ENCODE measurements at places on chromosomes 3 and 15. TPM values are rescaled to one million over a fixed set of nuclear protein-coding genes. Genes with fewer than 3 reads are reported as not detected.
A peak's percentile ranks its signal among the peaks of the same experiment; 100 is the strongest.

DAZL gene
- total RNA-seq: not detected

PLA2G4E gene
- total RNA-seq: not detected

GOLGA6L4 gene
- 1.3 TPM for total RNA-seq

DPPA2 gene
- not detected for total RNA-seq

OR5K2 gene
- total RNA-seq: not detected

SLC49A4 gene
- 1.9 TPM for total RNA-seq

TM4SF18 gene
- total RNA-seq: not detected

ALDH1A2 gene
- 0.47 TPM for total RNA-seq

CCR3 gene
- not detected for total RNA-seq

PRR23E gene
- not detected for total RNA-seq

PRR20G gene
- total RNA-seq: not detected

JMJD7 gene
- total RNA-seq: 13.2 TPM

SLC28A1 gene
- total RNA-seq: not detected

IVD gene
- 56.9 TPM for total RNA-seq

CCNB2 gene
- total RNA-seq: 61.9 TPM

SPSB4 gene
- not detected for total RNA-seq

RARRES1 gene
- not detected for total RNA-seq

- no peak for DNase-seq
These were observed 688.1 kb downstream of the ZNF385D start for GRCh38 chr3:21062831-21063294.

GRCh38 chr3:159185443-159186050 is 383.7 kb downstream of the MFSD1 start:
- DNase-seq: no peak

GRCh38 chr15:68991723-68992122 is 22.8 kb upstream of the NOX5 start:
- DNase-seq: no peak

- no peak for DNase-seq
These were observed 26.7 kb upstream of the COL6A6 start for GRCh38 chr3:130490241-130490640.

DNA sequence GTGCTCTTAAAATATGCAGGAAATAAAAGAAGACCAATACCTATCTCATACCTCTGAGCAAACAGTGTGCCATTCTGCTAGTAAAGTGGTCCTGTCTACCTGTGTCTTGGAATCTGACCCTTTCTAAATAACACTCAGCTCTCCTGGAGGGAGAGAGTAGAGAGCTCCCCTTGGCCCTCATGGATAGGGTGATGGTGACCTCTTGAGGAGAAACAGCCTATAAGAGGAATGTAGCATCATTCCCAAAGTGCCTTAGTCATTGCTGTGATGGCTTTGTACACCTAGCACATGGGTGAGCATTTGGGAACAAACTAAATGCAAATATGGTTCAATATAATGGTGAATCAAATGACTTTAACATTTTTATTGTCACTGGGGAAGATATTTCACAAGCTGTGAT is 10.0 kb downstream of the SNTN start:
- DNase-seq: no peak

- no peak for DNase-seq
These were observed 538.5 kb upstream of the NECTIN3 start for GRCh38 chr3:110533089-110533488.

DNA sequence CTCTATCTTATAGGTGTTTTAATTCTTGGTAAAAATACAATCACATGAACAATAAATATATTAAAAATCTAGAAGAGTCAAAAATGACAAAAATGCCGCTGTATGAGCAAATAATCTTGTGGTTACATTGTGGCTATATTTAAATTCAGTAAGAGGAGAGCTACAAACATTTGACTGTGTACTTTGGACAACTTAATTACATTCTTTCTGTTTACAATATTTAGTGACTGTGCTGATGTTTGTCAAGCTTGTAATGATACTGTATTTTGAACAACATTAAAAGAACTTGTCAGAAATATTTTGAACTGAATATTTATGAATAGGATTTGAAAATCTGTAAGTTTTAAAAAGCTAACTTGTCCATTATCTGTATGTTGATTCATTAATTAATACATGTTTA is 598.3 kb downstream of the SI start:
- DNase-seq: no peak

DNA sequence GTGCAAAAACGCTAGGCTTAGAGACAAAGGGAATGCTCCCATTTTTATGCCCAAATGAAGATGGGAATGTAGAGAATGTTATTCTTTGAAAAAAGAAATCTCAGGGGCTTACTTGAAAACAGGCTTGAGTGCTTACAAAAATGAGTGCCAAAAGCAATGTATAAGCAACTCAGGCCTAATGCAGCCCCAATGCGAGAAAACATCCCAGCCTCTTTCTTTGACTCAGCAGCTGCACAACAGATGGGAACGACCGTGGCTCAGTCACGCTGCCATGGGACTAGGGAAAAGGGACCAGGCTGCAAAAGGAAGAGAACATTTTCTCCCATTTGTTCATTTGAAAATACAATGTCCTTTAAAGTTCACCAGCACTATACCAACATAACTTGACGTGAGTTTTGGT is 246.4 kb upstream of the LRIG1 start:
- no peak for DNase-seq

DNA sequence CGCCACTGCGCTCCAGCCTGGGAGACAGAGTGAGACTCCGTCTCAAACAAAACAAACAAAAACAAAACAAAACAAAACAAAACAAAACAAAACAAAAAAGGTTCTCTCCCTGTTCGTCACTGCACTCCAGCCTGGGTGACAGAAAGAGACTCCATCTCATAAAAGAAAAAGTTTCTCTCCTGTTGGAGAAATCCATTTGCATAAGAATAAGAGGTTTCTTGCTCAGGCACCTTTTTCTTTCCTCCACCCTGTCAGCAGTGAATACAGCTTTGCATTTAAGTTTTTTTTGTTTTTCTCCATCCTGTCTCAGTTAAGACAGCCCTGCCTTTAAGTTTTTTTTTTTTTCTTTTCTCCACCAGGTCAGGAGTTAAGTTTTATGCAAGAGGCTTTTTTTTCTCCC is 109.5 kb downstream of the DPH6 start:
- no peak for DNase-seq

- no peak for DNase-seq
These were observed 14.8 kb downstream of the PAQR5 start for GRCh38 chr15:69313432-69314000.

GRCh38 chr3:183265157-183265642 is 12.1 kb downstream of the B3GNT5 start:
- peak; percentile 31 for DNase-seq

- no peak for DNase-seq
These were observed 66.0 kb upstream of the CMSS1 start for GRCh38 chr3:99751649-99752048.

DNA sequence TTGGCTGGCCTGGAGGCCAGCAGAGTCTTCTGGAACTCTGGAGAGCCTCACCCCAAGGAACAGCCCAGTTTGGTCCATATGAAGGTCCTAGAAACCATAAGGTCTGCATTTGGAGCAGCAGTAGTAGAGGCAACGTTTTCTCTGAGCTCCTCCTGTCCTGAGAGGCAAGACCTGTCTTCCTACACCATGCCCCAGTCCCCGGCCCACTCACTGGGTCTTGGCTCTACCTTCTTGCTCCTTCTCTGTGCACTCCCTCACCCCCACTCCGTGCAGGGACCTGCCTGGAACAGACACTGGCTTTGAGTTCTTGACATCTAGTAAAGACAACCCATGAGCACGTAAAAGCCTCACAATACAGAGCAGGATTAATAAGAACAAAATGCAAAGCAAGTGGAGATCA is 76.6 kb downstream of the CHRD start:
- no peak for DNase-seq

DNA sequence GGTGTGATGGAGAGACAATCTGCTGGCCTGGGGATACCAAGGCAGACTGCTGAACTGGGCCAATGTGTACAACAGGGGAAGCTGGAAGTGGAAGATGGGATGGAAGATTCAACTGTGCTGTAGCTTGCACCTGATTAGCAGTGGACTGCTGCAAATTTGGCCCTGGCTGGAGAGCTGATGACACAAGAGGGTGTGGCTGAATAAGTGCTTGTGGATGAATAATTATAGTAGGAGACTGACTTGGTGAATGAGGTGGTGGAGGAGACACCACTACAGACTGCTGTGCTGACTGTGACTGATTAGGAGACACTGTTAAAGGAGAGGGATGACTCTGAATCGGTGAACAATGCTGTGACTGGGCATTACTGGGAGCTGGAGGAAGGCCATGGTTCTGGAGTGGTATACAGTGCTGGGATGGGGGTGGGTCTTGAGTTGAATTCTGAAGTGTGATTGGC is 52.5 kb downstream of the PHC3 start:
- DNase-seq: peak; percentile 26

GRCh38 chr15:84950570-84951111 is 31.0 kb upstream of the PDE8A start:
- no peak for DNase-seq

- no peak for DNase-seq
These were observed 1.9 kb downstream of the FGF7 start for GRCh38 chr15:49424954-49425353.

GRCh38 chr3:27880969-27881892 is 159.1 kb upstream of the EOMES start:
- DNase-seq: peak; percentile 46

GRCh38 chr3:85939074-85939482 is 980.3 kb downstream of the CADM2 start:
- DNase-seq: no peak

GRCh38 chr3:196662711-196663571 is 23.4 kb downstream of the NRROS start:
- no peak for DNase-seq

- DNase-seq: no peak
These were observed 928.5 kb upstream of the ROBO1 start for GRCh38 chr3:80696280-80696679.

GRCh38 chr15:92429378-92430068 is 35.8 kb downstream of the ST8SIA2 start:
- DNase-seq: no peak

- no peak for DNase-seq
These were observed 269.4 kb downstream of the TLE3 start for GRCh38 chr15:69828181-69828828.

DNA sequence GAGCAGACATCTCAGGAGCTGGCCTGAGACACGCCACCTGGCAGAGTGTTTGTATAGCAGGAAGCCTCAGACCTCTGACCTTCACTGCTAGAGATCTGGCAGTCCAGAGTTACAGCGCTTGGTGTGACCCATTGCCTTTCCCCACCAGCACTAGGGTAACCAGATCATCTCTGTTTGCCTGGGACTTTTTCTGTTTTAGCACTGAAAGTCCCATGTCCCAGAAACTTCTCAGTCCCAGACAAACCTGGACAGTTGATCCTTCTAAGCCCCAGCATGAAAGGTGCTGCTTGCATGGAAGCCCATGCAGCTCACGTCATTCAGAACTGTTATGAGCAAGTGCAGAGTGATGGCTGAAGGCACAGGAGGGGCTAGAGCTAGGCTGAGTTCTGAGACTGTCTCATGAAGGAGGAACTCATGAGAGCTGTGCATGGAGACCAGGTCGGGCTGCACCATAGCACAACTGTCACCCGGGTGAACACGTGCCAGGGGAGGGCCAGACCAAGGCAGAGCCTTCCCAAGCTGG is 18.2 kb upstream of the AHSG start:
- DNase-seq: no peak

DNA sequence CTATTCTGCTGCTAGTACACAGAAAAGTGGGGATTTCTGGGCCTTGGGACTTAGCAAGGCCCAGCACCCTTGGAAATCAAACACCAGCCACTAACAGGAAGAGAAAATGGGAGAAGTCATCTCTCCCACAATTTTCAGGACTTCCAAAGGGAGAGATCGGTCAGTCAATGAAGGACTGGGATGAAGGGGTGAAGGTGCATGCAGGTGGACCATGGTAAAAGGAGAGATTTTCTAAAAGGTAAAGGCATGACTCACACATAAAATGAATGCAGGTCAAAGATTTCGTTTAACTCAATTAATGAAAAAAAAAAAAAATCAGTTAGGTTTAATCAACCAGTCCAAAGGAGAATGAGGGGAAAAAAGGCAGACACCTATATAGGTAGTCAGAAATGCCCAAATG is 176.4 kb upstream of the PROK2 start:
- DNase-seq: no peak

GRCh38 chr3:163518065-163518464 is 1560.2 kb downstream of the SI start:
- DNase-seq: no peak

DNA sequence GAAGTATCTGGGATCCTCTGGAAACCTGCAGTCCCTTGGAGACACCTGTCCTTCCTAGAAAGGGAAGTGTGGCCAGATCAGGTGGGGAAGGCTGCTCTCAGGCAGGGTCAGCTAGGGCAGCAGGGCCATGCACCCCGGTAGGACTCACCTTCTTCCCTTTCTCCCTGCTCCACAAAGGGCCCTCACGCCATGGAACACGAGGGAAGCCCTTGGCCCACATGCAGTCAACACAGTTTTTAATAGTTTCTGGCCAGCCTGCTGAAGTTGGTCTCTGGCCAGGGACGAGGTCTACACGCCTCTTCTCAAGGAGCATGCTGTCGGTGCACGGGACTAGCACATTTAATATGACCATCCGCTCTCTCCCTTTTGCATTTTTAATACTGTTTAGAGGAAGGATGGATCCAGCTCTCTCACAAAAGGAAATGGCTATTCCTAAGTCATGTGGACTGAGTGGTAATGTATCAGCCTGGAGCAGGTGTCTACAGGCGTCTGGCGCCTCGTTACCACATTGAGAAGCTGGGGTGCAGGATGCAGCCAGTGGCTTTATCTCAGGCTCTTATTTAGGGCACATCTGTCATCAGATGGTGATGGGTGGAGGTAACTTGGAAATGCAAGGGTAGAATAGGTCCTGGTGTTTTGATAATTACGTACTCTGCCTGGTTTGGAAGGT is 153.9 kb downstream of the KLF13 start:
- DNase-seq: no peak

DNA sequence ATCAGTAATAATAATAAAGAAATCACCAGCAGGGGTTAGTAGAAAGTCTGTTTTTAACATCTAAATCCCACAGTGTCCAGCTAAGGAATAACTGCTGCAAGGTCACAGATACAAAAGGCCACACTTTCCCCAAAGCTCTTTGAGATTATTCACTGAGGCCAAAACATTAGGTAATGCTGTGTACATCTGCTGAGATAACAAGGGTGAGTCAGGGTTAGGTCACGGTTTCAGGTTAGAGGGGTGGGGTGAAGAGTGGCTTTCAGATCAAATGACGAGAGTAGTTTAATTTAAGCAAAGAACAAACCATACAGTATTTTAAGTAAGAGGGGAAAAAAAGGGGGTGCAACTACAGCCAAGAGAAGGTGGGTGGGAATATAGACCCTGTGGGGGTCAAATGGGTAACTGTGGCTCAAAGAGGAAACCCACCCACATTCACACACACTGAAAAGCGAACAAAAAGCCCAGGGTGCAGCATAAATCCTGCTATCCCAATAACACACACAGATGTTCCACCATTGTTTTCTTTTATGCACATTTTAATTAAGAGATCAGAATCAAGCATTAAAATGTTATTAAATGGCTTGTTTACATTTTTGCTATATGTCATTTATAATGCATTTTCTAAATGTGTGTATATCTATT is 412.9 kb downstream of the TIGIT start:
- peak; percentile 74 for DNase-seq

Measured in activated CD8-positive, alpha-beta T cell treated with anti-CD3 and anti-CD28 coated beads for 36 hours (primary cell).